ENCODE measurements at places on chromosomes 7 and 10.

GRCh38 chr10:35004651-35005050 is 85.5 kb downstream of the CUL2 start:
- DNase-seq: no peak

DNA sequence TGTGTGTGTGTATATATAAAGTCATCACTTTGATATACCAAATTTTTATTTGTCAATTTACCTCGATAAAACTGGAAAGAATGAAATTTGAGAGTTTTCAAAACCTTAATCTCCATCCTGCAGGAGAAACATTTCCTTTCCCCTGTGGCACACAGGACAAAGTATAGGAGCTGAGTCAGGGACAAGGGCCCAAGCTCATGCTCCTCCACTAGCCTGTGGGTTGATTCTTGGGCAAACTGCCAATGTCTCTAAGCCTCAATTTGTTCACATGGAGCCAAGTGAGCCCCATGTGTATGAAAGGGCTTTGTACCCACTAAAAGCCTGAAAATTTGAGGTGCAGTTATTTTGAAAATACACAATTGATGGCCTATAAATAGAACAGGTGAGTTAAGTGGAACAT is 60.3 kb upstream of the IL6 start:
- DNase-seq: no peak

DNA sequence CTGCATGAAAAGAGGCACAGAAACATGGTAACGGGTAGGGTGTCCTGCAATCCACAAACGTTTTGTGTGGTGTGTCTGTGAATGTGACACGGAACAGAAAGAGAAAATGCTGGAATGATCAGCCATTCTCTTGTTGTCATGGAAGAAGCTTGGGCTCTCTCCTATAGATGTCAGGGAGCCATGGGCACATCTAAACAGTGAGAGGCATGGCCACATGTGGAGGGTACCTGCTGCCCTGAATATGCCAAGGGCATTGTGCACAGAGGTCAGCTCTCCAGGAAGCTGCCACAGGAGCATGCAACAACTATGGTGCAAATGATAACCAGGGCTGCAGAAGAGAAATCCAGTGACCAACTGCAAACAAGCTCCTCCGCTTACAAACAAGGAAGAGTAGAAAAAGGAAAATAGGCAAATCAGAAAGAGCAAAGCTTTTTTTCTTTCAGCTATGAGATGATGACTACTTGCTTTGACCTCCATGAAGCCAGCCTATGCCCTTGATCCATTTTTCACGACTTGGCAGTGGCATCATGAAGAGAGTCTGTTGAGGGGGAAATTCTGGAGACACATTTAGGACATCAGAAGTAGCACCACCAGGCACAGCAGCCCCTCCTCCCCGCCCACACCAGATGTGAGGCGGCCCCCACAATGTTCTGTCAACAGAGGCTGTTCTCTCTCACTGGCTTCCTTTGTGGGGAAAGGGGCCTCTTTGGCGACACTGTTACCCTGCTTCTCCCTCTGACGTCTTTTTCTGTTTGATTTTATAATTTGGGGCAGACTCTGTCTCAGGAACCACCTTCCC is 4.8 kb upstream of the PDE1C start:
- no peak for DNase-seq

GRCh38 chr10:69810097-69810496 is 8.4 kb downstream of the COL13A1 start:
- no peak for DNase-seq

- no peak for DNase-seq
Observed at GRCh38 chr7:39651265-39651664, 27.9 kb downstream of the RALA start.

DNA sequence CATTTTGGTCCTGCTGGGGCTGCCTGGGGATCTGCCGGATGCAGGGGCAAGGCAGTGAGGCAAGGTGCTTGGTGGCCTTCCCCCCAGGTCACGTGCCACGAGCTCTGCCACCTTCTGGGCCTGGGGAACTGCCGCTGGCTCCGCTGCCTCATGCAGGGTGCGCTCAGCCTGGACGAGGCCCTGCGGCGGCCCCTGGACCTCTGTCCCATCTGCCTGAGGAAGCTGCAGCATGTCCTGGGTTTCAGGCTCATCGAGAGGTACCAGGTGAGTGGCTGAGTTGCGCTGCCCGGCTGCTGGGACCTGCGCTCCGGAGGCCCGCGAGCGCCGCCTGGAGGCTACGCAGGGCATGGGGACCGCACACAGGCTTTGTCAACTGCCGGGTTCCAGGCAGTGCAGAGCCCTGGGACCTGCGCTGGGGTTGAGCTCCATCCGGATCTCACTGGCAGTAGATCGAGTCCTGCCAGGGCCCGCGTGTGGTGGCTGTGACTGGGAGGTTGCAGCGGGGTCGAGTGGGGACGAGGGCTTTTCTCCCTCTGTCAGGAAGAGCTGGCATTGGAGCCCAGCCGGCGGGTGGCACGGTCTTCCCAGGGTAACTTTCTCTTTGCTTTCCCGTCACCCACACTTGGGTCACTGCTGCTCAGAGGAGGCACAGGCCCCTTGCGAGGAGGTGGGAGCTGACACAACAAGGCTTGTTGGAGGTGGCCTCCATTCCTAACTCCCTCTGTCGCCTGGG is 21.7 kb downstream of the AMZ1 start:
- DNase-seq: no peak

DNA sequence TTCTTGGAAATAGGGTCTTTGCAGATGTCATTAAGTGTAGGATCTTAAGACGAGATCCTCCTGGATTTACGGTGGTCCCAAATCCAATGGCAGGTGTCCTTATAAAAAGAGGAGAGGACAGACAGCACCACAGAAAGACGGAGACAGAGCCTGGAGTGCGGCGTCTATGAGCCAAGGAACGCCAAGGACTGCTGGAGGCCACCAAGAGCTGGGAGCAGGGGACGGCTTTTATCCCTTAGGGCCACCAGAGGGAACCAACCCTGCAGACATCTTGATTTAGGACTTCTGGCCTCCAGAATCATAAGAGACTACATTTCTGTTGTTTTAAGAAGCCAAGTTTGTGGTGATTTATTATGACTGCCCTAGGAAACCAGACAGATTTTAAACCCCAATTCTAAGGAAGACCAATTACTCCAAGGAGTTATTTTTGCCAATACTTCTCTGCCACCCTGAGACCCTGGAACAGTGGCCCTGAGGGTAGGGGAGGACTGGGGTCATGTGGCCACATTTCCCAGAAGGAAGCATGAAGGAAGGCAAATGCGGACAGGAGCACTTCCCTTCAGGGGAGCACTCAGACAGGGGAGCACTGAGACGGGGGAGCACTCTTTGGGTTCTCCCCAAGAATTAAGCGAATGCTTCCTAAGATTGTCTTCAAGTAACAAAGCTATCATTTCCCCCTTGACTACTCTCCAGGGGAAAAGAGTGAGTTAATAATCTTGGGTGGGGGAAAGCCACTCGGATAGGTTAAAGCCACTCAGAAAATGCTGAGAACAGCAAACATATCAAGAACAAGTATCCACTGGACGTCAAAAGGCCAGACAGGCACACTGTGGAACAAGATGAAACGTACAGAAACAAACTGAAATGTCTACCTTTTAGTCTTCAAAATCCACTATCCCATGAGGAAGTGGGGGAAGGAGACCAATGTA is 67.5 kb downstream of the CHST15 start:
- DNase-seq: no peak

GRCh38 chr7:140609646-140610045 is 31.0 kb downstream of the DENND2A start:
- DNase-seq: no peak
